Activated effector memory CD4-positive, alpha-beta T cell treated with anti-CD3 and anti-CD28 coated beads, Interleukin-2, amount 50 U/mL, for 16 hours (primary cell): ENCODE measurements at places on chromosomes 11 and 22.

DNA sequence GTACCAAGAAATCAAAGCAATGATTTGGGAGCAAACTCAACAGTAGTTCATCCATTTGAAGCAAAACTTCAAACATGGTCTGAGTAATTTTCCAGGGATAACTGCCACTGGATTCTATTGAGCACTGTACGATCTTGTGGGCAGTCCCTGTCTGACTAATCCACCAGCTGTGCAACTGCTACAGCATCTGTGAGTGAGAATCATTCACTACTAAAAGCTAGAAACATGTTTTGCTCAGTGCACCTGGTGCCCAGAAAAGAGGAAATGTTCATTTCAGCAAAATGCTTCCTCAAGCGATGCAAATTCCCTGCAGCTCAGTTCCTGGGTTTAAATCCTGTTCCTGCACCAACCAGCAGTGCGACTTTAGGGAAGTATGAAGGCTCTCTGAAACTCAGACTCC, 1077.9 kb downstream of the DLG2 start:
- DNase-seq = no peak

DNA sequence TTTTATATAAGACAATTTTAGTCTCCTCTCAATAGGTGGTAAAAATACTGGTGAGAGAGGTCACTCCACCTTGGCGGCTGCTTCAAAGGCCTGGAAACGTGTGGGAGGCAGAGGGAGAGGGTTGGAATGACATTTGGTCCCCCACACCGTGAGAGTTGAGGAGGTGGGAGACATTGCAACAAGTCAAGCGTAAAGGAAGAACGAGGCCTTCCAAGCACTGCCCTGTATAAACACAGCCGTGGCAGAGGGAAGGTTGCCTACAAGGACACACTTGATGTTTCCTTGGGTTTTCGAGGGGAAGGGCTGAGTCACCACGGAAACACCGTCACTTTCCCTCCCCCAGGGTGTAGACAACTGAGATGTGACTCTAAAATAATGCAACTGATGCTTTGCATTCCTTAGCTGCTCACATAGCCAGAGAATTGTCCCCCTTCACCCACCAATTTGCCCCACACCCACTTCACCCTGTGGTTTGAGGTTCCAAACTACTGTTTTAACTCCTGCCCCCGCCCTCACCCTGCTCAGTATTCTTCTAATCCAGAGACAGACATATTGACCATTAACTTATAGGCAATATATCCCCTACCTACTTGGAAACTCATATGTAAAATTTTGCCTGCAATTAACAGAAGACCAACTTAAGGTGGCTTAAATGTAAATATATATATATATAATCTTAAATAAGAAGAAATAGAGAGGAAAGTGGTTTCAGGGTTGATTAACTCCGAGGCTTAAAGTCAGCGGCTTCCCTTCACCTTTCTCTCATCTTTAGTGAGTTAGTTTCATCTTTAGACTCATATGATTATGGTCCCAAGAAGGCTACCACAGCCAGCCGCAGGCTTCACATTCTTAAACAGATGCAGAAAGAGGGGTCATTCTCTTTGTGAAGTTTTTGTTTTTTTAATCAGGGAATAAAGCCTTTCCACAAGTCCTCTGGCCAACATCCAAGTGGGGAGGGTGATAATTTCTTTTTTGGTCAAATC, 54.1 kb upstream of the BDNF start:
- DNase-seq = no peak

GRCh38 chr11:19597206-19597605, 115.4 kb upstream of the NAV2 start:
- no peak for DNase-seq

DNA sequence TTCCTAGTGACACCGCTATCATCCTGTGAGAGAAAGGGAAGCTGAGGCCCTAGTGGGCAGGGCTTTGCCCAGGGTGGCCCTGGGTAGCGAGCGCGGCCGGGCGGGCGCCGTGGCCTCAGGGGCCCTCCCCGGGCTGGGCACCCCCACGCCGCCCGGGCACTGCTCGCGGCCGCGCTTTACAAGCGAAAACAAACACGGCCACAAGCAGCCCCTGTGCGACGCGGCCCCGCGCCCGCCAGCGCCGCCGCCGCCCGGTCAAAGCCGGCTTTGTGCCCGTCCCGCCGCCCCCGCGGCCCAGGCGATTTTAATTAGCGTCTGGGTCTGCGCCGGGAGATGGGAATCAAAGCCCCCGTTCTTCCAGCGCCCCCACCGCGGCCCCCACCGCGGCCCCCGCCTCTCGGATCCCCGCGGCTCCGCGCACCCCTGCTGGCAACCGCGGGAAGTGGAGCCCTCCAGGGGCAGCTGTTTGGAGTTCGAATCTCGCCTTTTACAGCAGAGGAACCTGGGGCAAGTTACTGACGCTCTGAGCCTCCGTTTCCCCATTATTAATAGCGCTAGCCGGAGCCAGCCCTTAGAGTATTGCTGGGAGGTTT, 47.9 kb downstream of the CHRDL2 start:
- DNase-seq = peak; percentile 59

DNA sequence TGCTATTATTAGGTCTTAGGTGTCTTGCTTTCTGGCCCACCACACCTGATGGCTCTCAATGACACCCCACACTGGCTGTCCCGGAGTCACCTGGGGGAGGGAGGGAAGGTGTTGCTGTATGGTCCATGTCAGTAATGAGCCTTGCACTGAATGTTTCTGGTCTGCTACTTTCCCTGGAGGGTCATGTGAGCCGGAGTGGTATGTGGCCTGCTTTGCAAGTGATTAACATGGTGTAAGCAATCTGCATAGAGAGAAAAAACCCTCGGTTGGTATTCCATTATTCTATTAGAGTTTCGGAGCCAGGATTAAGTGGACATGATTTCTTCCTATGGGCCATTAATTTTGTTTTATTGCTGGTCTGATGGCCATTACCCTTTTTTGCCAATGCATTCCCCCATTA, 63.9 kb downstream of the PKNOX2 start:
- no peak for DNase-seq

GRCh38 chr11:12691473-12691872, 17.3 kb downstream of the TEAD1 start:
- DNase-seq = no peak

- DNase-seq = no peak
Measured at GRCh38 chr22:31614781-31615490, 47.1 kb downstream of the PISD start.

- no peak for DNase-seq
Measured at GRCh38 chr11:61769169-61769920, 16.9 kb downstream of the MYRF start.

DNA sequence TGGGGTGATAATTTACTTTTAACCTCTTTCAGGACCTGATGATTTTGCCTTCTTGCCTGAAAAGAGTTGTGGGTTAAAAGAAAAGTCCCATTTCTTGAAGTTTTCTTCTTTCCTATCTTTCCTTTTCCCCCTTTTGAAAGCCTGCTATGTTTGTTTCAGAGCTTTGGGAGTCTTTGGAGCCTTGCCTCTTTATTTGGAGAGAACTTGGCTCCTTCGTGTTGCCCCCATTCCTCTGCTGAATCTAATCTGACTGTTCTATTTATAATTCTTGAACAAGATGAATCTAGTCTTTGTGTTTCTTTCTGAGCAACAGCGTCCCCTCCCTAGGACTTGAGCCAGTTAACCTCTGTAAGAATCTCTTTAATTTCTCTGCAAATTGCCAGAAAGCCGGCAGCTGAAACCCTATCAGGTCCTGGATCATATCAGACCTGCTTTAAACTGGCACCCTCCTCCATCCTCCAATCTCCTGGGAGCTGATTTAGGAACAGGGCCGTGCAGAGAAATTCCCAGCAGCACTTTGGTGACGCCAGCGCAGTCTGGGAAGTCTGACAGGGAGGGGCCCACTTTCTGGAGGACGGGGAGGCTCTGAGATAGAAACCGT, 289.1 kb upstream of the SORL1-AS1 start:
- no peak for DNase-seq

DNA sequence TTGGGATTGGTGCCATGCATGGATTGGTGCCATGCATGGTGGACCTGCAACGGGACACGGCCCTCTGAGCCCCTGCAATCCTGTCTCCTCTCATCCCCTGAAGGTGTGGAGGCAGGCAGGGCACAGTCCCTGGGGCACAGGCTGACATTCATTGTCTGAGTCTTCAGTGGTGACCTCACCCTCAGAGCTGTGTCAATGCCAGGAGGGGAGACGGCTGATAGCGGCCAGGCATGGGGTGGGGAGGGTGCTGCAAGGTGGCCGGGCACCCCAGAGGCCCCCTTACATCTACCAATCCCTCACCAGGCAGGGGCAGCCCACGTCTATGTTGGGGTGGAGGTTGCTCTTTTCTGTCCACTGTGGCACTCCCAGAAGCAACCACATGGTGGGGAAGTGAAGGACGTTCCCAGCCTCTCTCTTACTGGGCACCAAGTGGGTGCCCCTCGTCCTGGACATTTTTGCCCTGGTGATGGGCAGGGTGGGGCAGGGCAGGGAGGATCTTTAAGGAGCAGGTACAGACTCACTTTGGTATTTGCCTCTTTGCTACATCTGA, 47.6 kb downstream of the NECTIN1 start:
- DNase-seq = no peak
